CD4-positive, alpha-beta T cell treated with Interleukin-15 for 4 hours (primary cell): ENCODE measurements at places on chromosomes 3 and 15.

GRCh38 chr3:33000691-33001385 lies 49.4 kb downstream of the CCR4 start:
- no peak for DNase-seq

GRCh38 chr3:9976721-9977709 lies 9.6 kb downstream of the EMC3 start:
- peak; percentile 22 for DNase-seq

GRCh38 chr3:116614795-116615362 lies 94.7 kb upstream of the TUSC7 start:
- DNase-seq = no peak

DNA sequence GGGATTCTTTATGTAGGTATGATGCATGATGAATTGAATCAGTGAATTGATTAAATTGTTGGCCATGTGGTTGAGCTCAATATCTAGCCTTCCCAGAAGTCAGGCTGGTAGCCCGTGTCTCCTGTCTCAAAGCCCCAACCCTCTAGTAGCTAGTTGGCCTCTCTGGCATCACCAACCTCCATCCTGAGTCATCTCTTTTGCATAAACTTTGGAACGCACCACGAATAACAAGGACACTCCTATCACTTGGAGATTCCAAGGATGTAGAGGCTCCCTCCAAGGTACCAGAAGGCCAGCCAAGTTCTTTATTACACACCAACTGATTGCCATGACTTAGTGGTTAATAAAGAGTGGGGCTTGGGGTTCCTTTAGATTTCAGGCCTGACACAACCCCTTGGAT lies 148.4 kb downstream of the APBA2 start:
- DNase-seq = no peak

GRCh38 chr15:58546066-58546591 lies 114.3 kb downstream of the LIPC start:
- DNase-seq = no peak

DNA sequence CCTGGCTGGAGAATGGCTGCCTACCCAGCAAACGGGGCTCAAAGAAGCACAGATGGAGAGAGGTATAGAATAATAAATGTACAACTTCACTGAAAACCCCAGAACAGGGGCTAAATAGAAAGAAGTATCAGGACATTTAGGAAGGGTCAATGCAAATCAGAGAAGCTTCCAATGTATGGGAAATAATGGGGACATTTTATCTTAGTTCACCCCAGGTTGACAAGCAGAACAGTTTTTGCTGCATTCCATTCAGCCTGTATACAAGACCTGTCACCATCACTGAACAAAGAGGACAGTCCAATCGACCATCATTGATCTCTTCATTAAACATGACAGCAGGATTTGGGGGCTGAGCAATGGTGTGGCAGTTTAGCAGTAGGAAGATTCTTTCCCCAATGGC lies 68.1 kb downstream of the MYH15 start:
- no peak for DNase-seq

DNA sequence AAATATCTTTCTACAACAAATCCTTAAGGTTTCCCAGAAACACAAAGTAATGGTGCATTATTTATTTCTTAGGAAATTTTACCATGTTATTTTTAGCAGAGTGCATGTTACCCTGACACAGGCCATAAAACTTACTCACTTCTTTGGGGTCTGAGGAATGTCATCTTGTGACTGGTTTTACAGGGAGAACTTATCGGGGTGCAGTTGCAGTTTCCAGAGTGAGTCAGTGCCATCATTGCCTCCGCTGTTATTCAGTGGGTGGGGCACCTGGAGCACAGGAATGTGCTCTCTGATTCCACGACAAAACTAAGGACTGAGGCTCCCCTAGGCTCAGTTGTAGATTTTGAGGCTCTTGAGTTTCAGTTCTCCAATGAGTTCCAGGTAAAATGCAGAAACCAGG lies 11.1 kb upstream of the GREM1 start:
- no peak for DNase-seq

GRCh38 chr3:3551981-3552380 lies 247.2 kb upstream of the LRRN1 start:
- DNase-seq = no peak

GRCh38 chr15:89496155-89497098 lies at the start of gene RHCG:
Gene RHCG (minus strand): TSS chr15:89496583. CDS start chr15:89496544, 39 bp downstream.
- DNase-seq = no peak

GRCh38 chr3:126056681-126057500 lies 27.0 kb downstream of the SLC41A3 start:
- DNase-seq = no peak

DNA sequence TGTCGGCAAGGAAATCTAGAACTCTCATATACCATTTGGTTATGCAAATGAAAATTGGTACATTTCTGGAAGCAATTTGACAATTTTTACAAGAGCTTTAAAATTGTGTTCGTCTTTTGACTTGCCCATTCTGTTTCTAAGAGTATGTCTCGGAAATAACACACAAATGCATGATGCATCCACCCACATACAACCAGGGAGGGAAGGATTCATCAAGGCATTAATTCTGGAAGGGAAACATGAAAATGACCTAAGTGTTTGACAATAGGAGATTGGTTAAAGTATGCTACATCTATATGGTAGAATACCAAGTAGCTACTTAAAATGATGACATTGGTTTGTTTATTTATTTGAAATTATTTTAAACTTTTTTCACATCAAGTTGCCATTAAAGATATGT lies 58.6 kb downstream of the PIAS1 start:
- DNase-seq = no peak

- no peak for DNase-seq
Measured at GRCh38 chr3:95407709-95408463, 1345.0 kb downstream of the NSUN3 start.

DNA sequence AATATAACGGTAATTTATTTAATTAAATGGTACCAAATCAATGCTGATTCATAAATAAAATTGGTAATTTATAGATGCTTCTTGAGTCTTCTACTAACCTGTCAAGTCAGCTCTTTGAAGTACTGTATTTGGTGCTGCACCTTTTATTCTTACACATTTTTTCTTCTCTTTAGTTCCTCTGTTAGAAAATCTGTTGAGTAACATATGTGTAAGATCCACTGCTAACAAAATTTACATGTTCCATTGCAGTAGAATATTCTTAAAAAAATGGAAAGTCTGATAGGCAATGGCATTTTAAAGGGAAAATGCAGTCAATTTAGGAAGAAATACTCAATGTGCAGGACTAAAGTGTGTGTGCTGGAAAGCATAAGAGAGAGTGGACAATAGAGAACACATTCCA lies 936.6 kb downstream of the ZPLD1 start:
- no peak for DNase-seq

DNA sequence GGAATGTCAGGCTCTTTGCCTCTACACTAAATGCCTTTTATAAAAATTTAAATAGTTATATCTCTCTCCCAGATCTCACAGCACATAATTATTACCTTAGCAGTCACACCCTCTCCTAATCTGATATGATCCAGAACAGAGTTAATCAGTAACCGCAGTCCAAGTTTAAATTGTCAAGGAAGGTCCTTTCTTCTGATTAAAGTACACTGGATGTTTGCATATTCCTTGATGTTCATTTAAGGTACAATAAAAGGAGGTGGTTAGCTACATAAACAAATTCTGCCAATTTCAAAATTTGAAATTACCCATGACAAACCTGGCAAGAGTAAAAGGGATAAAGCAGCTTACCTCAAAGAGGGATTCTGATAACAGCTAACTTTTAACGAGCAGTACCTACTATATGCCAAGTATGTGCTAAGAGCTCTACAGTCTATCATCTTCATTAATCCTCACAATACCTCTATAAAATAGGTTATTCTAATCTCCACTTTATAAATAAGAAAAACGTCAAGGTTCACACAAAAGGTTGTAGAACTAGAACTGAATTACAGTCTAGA lies 4.3 kb downstream of the GOLIM4 start:
- no peak for DNase-seq

DNA sequence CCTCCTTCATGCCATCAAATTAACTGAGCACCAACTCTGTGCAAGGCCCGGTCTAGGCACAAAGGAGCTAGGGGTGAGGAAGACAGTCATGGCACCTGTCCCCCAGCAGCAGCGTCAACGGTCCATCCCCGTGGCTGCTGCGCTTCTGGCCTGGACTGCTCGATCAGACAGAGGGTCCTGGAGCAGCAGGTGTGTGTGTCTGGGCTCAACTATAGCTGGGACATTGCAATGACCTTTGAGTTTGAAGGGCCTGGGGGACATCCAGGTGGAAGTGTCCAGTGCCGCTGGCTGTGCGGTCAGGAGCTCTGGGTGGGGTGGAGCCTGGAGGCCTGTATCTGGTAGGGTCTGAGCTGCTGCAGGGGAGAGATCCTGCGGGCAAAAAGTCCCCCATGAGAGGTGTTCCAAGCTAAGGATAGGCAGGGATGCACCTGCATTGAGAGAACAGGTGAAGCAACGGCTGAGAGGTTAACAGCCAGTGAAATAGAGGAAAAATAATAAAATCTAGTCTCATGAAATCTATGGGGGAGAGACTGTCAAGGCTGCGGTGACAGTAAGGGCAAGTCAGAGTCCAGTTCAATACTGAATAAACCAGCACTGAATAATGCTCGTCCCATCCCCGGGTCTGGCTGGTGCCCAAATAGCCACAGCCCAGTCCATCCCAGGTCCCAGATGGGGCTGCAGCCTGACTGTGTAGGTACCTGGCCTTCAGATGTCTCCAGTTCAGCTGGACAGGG lies 25.4 kb upstream of the SLC41A3 start:
- no peak for DNase-seq
